ENCODE measurements at places on chromosomes 6 and 20. TPM values are rescaled to one million over a fixed set of nuclear protein-coding genes. Genes with fewer than 3 reads are reported as not detected.

MYLK2 gene
- total RNA-seq = under 0.01 TPM

TPD52L2 gene
- 103 TPM for total RNA-seq

MED20 gene
- 31.9 TPM for total RNA-seq

ZSWIM3 gene
- total RNA-seq = 5.6 TPM

ATRN gene
- 35.4 TPM for total RNA-seq

OXT gene
- not detected for total RNA-seq

UBE2J1 gene
- 54.4 TPM for total RNA-seq

ISM1 gene
- total RNA-seq = 0.64 TPM

PMEPA1 gene
- 0.86 TPM for total RNA-seq

CALHM4 gene
- not detected for total RNA-seq

CST8 gene
- not detected for total RNA-seq

JAG1 gene
- total RNA-seq = 12.1 TPM

CCDC170 gene
- total RNA-seq = 3.9 TPM

STMN3 gene
- total RNA-seq = 5.6 TPM

MAK gene
- not detected for total RNA-seq

TAP2 gene
- total RNA-seq = 20.6 TPM

ULBP1 gene
- 1.6 TPM for total RNA-seq

DNAH8 gene
- under 0.01 TPM for total RNA-seq

KCNK16 gene
- total RNA-seq = not detected

PRDM13 gene
- not detected for total RNA-seq

FOXS1 gene
- 1.7 TPM for total RNA-seq

NR2E1 gene
- total RNA-seq = not detected

TAP1 gene
- 122 TPM for total RNA-seq

HLA-DQB2 gene
- not detected for total RNA-seq

RBPJL gene
- total RNA-seq = not detected

CBLN4 gene
- not detected for total RNA-seq

NAA20 gene
- 29.3 TPM for total RNA-seq

SFTA2 gene
- not detected for total RNA-seq

VNN1 gene
- under 0.01 TPM for total RNA-seq

HLA-DRB1 gene
- total RNA-seq = not detected

DNAAF9 gene
- total RNA-seq = 20.3 TPM

SPDEF gene
- total RNA-seq = under 0.01 TPM

DZANK1 gene
- 0.64 TPM for total RNA-seq

CLPSL1 gene
- total RNA-seq = not detected

PAX1 gene
- total RNA-seq = not detected

BPIFB2 gene
- total RNA-seq = not detected

GLP1R gene
- not detected for total RNA-seq

OTOR gene
- not detected for total RNA-seq

BIRC7 gene
- total RNA-seq = 0.32 TPM

All from fibroblast of villous mesenchyme (primary cell).